NCI-H2107 (cell line): ENCODE measurements at places on chromosomes 7 and 10.

DNA sequence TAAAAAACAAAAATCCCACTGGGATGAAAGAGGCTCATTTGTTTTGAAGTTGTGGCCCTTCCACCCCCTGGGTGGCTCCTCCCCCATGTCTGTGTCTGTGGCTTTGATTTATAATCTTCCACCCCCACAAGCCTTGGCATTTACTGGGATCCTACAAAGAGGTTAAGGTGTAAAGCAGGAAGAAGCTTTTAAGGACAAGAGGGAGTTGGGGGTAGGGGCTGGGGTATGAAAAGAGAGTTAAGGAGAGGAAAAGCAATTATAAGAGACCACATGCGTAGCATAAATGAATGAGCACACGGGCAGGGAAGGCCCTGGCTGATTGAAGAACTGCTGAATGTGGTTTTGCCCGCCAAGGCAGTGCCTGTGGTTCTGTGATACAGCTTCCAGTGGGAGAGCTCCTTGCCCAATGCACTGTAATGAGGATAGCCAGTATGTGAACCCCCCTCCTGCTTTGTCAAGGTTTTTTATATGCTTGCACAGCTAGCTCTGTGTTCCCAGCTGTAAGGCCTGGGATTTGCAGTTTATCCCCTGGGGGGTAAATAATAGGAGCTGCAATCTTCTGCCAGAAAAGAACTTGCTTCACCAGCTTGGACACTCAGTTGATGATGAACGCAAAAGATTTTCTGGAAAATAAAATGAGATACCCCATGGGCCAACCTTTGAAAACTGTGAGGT, 34.7 kb upstream of the KMT2E start:
- DNase-seq, result peak; percentile 45

DNA sequence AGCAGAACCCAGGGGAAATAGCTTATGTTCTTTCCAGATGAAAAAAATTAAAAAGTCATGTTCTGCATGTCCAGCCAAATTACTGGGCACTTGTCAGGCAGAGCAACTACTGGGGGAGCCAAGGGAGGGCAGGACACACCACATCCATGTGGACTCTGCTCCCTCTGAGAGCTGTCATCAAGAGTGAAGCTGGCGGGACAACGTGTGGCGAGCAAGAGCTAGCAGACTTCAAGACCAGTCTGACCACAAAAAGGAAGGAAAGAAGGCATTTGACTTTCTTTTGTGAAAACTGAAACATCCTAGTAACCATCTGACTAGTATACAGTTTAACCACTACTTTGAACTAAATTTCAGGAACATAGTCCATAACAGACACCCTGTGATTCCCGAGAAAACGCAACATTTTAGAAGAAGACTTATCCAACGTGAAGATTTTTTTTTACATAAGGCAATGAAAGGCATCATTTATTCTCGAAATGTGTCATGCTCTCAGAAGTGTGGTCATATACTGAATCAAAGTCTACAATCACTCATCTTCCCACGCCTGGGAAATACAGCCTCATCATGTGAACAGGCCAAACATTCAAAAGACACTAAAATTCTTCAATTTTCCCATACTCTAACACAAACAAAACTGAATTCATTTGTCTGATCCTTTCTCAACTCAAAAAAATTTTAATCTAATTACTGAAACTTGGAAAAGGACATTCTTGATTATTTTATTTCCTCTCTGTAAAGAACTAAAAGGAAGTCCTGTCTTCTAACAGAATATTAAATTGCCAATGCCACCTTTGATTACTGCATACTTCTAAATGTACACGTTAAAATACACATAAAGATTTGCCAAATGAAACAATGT, 15.5 kb downstream of the CYTH3 start:
- no peak for DNase-seq

DNA sequence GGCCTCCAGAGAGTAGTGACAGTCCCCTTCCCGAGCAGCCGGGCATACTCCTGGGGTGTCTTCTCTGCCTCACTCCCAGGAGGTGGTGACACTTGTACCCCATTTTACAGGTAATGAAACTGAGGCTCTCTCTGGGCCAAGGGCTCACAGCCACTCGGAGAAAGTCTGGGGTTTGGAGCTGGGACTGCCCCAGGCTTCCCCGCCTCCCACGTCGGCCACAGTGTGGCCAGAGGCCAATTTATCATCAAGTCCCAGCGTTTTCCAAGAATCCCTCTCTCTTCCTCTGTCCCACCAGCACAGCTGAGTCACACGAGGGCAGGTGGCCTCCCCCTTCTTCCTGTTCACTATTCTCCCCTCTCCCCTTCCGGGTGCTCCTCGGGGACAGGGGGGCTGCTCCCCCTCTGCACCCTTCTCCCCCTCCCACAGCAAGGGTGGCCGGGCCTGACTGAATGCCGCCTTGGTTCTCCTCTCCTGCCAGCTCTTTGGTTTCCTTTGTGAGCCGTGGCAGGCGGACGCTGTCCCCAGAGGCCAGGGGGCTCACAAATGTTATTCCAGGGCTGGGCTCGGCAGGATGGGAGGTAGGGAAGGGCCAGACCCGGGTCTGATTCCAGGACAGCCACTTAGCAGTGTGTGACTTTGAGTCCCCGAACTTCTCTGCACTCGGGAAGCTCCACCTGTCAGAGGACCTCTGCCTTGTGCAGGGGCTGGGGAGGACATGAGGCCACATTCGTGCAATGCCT, 17.7 kb downstream of the CLIP2 start:
- no peak for DNase-seq

DNA sequence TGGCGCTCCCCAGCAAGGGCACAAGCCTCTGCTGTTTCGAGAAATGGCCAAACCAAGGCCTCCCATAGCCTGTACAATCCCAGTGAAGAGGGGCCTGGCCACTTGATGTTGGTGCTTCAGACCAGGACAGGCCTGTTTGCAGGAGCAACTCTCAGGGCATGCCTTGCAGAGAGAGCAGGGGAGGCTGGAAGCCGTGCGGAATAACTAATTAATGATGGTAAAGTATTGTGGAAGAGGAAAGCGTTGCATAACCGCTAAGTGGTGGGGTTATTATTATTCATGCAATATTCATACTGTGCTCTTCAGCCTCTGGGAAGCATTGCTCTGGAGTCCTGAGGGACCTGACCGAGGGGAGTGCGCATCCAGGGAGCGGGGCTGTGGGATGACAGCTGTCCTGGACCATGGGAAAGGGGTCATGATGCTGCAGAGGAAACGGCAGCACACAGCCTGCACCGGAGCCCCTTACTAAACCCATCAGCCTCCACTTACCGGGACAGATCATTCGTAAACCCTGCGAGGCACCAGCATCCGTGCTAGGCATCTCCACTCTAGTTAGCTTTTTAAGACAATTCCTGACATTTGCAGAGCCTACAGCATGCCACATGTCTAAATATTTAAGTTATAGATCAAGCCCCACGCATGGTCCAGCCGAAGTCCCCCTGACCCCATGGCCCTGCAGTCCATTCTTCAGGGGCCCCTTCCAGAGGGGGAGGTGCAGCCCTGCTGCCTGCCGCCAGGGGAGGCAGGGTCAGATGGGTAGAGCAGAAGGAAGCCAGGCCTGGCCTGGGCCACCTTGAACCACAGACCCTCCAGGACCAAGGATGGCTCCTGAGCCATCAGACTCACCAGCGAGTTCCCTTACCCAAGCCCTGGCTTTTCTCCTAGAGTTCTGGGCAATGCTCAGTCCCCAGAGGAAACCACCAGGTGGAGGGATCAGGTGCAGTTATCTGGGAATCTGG, 11.6 kb downstream of the TMEM273 start:
- no peak for DNase-seq

- DNase-seq, result no peak
These were observed 13.4 kb upstream of the AP1S1 start for GRCh38 chr7:101140746-101141382.
